ENCODE measurements at places on chromosomes 11 and 22. TPM values are rescaled to one million over a fixed set of nuclear protein-coding genes. Genes with fewer than 3 reads are reported as not detected.

Gene L3MBTL2
- 29.5 TPM for polyA plus RNA-seq

Gene MEI1
- polyA plus RNA-seq = 2.7 TPM

Gene C11orf65
- not detected for polyA plus RNA-seq

Gene NADSYN1
- 77.5 TPM for polyA plus RNA-seq

Gene SLC25A18
- polyA plus RNA-seq = not detected

Gene GRK3
- polyA plus RNA-seq = 0.56 TPM

Gene VPS51
- polyA plus RNA-seq = 196 TPM

Gene ART1
- not detected for polyA plus RNA-seq

Gene SCT
- not detected for polyA plus RNA-seq

Gene OR5B21
- polyA plus RNA-seq = not detected

Gene VSIG10L2
- not detected for polyA plus RNA-seq

Gene MCAM
- 3,419 TPM for polyA plus RNA-seq

Gene CCDC73
- polyA plus RNA-seq = not detected
